ENCODE measurements at places on chromosomes 12 and 14.

DNA sequence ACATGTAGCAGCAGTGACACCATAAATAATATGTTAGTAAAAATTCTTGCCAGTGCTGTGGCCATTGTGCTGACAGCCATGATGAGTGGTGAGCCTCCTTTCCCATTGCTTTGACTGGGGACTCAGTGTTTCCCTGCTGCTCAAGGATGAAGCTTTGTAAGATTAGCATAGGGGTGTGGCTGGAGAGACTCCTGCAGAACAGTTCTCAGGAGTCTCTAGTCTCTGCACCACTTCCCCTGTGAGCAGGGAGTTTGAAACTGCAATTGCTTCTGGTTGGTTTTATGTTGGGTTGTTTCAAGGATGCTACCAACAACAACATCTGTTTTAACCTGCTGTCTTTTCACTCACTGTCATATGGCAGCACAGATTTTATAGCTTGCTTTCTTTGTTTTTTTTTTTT lies 41.4 kb downstream of the ZC3H14 start:
- DNase-seq = no peak

GRCh38 chr12:92437452-92437851 lies 265.3 kb upstream of the PLEKHG7 start:
- no peak for DNase-seq

DNA sequence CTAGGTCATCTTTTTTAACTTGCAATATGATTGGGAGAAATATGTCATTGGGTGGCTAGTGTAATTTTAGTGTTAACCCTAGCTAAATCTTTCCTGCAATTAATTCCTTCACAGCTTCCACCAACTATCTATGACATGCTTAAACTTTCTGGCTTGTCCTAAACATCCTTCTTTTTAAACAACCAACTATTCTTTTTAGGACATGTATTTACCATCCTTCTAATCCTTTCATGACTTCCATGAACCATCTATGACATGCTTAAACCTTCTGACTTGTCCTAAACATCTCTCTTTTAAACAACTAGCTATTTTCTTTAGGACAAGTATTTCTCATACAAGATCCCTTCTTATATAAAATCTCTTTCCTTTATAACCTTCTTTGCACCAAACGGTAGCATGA lies 179.6 kb upstream of the PDZRN4 start:
- no peak for DNase-seq

- no peak for DNase-seq
Observed at GRCh38 chr14:97524589-97525319, 727.6 kb downstream of the VRK1 start.

GRCh38 chr14:25394791-25395391 lies 344.9 kb upstream of the STXBP6 start:
- no peak for DNase-seq

- no peak for DNase-seq
Observed at GRCh38 chr12:24815114-24815423, 133.8 kb downstream of the BCAT1 start.

DNA sequence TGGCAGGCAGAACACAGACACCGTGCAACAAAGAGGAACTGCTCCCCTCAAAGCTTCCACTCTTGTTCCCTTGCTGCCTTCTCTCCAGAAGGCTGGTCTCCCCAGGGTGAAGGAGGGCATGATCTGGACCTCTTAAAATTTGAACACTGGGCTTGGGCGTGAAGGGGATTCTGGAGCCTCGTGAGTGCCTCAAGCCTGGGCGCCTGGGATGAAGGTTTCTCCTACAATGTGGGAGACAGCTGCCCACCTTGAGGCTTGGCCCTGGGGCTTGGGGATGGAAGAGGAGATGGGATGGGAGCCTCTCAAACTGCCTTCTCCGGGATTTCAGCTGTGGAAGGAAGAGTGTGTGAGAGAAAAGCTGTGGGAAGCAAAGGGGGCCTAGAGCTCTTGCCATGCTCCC lies 7.8 kb upstream of the RIN3 start:
- DNase-seq = no peak

GRCh38 chr12:1297639-1298175 lies 296.7 kb downstream of the FBXL14 start:
- no peak for DNase-seq

GRCh38 chr12:123531091-123531490 lies 2.4 kb downstream of the RILPL1 start:
- no peak for DNase-seq

- no peak for DNase-seq
Observed at GRCh38 chr14:55540847-55541773, 38.9 kb upstream of the KTN1 start.

DNA sequence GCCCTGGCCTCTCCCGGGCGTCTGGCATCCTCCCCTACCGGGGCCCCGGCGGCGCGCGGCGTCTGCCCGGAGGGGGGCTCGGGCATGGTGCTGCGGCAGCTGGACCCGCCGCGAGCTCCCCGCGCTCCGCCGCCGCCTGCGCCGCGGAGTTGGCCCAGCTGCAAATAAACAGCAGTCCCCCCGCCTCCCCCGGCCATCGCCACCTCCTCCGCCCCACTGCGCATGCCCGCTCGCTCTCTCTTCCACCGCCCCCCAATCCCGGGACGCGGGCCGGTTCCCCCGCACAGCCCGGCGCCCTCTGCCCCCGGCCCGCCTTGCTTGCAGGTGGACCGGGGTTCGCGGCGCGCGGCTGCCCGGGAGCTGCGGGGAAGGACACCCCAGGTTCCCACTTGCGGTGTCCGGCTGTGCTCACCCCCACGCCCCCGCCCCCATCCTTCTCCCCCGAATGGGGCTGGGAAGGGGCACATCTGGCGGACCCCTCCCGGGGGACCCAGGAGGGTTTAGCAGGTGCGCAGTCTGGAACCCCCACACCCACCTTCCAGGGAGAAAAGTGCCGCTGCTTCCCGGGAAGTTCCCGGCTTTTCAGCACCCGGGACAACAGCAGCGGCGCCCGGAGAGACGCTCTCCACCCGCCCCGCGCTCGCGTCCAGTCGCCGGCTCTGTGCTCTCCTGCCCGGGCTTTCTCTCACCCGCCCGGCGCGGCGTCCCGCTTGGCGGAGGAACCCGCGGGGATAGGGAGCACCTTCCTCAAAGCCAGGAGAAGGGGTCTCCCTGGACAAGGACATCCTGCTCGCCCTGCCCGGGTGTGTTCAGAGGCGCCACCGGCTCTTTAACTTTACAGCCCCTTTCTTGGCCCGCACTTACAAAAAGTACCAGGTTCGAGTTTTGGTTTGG lies at the start of gene TMTC1:
Gene TMTC1 (minus strand): TSS at position 170 of the 894 bp plus-strand sequence. CDS start 191 bp downstream, outside the sequence.
- peak; percentile 53 for DNase-seq

DNA sequence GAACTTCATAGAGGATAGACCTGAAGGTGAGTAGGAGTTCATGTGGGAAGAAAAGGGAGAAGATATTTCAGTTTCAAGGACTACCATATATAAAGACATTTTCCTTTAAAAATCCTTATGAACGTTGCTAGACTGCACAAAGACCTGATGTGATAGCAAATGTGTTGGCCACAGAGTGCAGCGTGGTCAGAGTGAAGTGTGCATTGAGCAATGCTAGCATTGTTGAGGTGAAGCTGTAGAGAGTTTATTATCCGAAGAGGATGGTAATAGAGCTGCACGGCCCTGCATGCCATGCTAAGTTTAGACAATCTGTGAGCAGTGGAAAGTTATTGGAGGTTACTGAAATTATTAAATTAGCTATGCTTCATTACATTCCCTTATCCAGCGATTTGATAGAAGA lies 413.0 kb downstream of the CCDC91 start:
- no peak for DNase-seq

DNA sequence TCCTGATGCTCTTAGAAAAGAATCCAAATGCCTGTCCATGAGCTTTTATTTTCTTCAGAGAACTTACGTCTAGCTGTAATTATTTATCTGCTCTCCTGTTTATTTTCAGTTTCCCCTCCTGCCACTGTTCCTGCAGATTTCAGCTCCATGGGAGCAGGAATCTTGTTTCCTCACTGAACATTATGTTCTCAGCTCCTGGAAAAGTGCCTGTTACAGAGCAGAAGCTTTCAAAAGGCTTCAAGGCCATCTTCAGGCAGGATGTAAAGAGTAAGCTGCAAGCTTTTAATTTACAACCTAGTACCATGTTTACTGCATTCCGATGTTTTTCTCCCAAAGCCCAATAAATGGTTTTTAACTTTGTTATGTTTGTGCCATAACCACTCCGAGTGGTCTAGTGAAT lies 98.4 kb upstream of the BTG1 start:
- no peak for DNase-seq

DNA sequence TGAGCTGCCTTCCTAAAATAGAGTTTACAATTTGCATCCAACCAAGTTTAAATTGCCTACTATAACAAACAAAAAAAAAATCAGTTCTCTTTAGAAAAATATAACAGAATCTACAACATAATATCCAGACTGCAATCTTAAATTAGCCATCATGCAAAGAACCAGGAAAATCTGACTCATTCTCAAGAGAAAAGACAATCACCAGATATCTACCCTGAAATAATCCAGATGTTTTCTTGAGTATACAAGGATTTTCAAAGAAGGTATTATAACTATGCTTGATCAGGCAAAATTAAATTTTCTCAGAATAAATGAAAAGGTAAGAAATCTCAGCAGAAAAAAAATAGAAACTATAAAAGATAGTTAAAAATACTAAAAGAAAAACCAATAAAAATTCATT lies 115.6 kb downstream of the CCER1 start:
- DNase-seq = no peak

- no peak for DNase-seq
Observed at GRCh38 chr14:63692310-63693020, 35.4 kb downstream of the SGPP1 start.

- no peak for DNase-seq
Observed at GRCh38 chr12:63382930-63383329, 231.9 kb upstream of the AVPR1A start.

DNA sequence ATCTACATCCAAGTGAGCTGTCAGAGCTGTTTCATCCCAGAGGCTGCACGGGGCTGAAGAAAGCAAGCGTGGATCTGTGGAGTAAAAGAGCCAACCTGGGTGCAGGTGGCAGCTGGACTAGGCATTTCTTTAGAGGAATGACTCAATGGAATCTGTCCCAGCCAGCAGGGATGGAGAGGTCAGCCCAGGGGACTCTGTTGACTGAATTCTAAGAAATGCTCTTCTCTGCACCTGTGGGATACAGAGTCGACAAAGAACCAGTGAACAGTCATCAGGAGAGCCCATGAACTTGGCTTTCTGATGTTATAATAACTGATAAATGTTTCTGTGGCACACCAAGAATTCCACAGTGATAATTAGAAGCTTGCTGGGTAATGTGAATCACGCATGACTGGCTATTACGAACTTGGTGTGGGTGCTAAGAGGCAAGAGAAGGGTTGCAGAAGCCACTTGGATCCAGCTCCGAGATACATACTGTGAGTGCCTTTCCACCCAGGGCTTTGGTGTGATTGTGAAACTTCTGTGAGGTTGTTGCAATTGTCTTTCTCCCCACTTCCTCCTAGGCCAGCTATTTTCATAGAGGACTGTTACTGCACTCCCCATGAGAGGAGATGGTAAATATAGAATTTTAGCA lies 16.2 kb downstream of the PYGL start:
- DNase-seq = no peak

- peak; percentile 54 for DNase-seq
Observed at GRCh38 chr12:8912914-8913313, 1.4 kb upstream of the PHC1 start.

GRCh38 chr12:113081873-113082272 lies 25.3 kb downstream of the DTX1 start:
- no peak for DNase-seq

GRCh38 chr12:101231636-101232035 lies 21.6 kb upstream of the SLC5A8 start:
- DNase-seq = no peak

- no peak for DNase-seq
Observed at GRCh38 chr14:59155886-59156285, 32.6 kb upstream of the DAAM1 start.

DNA sequence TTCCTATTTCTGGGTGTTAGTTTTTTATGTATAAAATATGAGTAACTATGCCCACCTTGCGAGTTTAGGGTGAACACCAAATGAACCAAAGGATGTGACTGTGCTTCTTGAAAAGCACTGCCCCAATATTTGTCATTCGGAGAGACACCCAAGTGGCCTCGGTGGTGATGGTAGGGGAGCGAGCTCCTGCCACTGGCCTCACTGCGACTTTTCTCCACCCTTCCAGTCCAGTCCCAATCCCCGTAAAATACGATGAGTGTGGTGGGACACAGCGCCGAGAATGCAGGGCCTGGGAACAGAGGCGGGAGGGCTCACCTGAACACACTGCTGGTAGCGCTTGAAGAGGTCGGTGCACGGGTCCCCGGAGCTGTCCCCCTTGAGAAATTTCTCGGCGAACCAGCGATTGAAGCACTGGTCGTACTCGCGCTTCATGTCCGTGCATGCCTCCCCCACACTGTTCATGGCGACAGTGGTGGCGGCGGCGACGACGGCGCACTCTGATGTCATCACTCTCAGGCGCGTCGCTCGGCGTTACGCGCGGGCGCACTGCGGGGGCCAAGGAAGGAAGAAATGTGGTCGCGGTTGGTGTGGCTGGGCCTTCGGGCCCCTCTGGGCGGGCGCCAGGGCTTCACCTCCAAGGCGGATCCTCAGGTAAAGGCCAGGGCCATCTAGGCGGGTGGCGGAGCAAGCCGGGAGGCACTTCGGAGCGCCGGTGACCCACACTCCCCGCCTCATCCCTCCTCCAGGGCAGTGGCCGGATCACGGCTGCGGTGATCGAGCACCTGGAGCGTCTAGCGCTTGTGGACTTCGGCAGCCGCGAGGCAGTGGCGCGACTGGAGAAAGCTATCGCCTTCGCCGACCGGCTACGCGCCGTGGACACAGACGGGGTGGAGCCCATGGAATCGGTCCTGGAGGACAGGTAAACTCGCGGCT lies at the start of the genes GATC and TRIAP1:
Gene GATC (plus strand): TSS at position 534 of the 933 bp plus-strand sequence. CDS start 37 bp downstream, at position 571.
Gene TRIAP1 (minus strand): TSS at position 474 of the 933 bp plus-strand sequence. CDS start 12 bp downstream, at position 462.
- DNase-seq = peak; percentile 39

GRCh38 chr12:75438059-75438754 lies 42.3 kb upstream of the GLIPR1 start:
- DNase-seq = no peak

DNA sequence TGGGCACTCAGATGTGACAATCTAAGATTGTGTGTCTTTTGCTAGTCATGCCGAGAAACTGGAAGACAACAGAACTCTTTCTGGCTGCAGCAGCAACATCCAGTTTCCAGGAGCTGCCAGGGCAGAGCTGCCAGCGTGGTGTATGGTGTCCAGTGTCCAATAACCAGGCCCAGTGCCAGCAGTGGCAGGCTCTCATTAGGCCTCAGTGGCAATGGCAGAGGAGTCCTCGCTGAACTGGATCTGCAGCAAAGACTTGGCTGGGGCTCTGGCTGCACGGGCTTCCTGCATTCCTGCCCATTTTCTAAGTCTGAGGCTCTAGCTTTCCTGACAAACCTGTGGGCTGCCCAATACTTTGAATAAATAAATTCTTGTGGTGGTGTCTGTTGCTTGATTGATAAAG lies 26.2 kb upstream of the PPM1A start:
- DNase-seq = peak; percentile 90

GRCh38 chr12:94596596-94596995 lies 53.8 kb downstream of the TMCC3 start:
- DNase-seq = no peak

GRCh38 chr14:103227094-103227768 lies 104.0 kb downstream of the TNFAIP2 start:
- DNase-seq = no peak

GRCh38 chr12:92509156-92509738 lies 193.5 kb upstream of the PLEKHG7 start:
- DNase-seq = no peak
